ENCODE measurements at places on chromosomes 12 and 14.

GRCh38 chr12:80195074-80195726, 95.9 kb downstream of the OTOGL start:
- DNase-seq: peak; percentile 51

DNA sequence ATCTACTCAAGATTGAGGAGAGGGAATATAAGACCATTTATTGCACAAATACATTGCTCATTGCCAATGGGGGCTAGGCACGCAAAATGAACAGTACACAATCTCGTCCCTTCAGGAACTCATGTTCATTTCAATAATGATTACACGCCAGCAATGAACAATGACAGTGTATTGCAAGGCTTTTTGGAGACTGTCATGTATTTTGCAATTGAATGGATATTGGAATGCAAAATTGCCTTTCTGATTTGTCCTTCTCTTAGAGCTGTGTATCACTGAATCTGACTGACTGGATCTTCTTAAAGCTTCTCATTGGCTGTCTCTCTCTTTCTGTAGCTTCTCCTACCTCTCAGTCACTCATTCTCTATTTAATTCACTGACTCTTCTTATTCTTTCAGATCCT, 400.2 kb upstream of the DCN start:
- no peak for DNase-seq

DNA sequence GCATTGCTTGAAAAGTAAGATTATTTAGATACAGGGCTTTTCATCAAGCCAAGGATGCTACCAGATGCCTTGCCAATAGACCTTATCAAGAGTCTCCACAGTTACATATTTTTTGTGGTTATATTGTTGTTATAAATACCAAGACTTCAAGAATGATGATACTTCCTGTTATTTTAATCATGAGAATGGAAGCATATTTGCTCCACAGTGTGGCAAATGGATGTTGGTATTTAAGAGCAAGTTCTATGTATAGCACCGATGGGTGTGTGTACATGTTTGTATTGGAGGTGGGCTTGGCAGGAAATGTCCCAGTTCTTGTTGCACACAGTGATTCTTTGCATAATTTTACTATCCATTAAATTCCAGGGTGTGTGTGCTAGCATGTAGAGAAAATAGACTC, 4.4 kb upstream of the NID2 start:
- no peak for DNase-seq

GRCh38 chr14:106619606-106620005, 1093.2 kb downstream of the TMEM121 start:
- DNase-seq: no peak

GRCh38 chr14:64110802-64111201, 183.4 kb downstream of the ESR2 start:
- DNase-seq: no peak

DNA sequence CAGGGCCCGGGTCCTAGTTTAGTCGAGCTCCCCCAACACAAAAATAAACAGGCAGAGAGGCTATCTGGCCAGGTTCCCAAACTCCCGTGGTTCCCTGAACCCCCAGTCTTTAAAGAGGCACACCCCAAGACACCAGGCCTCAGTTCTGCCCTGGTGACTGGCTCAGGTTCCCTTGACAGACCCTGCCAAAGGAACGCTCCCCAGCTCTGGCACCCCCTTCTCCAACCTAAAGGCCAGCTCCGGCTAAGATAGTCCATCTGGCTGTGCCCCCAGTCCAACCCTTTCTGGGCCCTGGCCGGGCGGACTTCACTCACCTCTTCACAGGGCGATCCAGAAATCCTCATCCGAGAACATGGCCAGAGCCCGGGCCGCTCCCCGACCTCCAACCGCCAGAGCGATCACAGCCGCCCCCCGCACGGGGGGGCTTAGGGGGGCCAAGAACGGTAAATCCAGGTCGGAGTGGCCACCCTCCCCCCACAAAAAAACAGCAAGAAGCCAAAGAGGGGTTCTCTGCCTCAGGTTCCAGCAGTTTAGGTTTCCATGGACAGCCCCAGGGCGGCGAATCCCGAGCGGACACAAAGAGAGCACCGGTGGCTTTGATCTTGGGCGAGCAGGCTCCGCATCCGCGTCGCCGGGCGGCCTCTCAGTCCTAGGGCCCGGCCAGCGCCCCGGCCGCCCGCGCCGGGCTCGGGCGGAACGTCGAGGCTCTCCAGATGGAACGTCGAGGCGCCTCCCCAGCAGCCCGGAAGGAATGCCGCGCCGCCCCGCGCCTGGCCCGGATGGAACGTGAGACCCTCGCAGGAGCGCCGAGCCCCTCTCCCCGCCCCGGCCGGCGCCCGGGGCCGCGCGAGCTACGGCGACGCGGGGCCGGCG, 1.1 kb downstream of the KMT2D start:
- DNase-seq: peak; percentile 45

- peak; percentile 40 for DNase-seq
Measured at GRCh38 chr14:26820138-26820537, 222.3 kb upstream of the NOVA1 start.

DNA sequence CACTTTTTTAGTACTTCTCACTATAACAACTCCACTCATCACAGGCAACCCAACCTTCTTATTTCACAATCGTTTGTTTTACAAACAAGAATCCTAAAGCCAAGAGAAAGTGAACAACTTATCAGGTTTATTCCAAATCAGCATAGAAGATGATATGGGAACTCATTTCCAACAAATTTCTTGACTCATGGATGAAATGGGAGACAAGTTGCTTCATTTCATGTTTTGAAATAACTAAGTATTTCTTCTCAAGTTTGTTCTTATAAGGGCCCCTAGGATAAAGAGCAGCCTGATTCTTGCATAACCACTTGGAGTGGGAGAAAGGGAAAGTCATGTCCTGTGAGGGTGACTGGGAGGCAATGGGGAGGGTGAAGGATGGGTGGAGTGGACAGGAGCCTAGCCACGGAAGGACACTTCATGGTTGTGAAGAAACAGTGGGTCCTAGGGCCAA, 168.3 kb downstream of the DUSP6 start:
- no peak for DNase-seq

GRCh38 chr14:68643673-68644072, 149.2 kb downstream of the ZFP36L1 start:
- DNase-seq: no peak

GRCh38 chr14:105316968-105317510, 2.5 kb downstream of the PACS2 start:
- peak; percentile 27 for DNase-seq

DNA sequence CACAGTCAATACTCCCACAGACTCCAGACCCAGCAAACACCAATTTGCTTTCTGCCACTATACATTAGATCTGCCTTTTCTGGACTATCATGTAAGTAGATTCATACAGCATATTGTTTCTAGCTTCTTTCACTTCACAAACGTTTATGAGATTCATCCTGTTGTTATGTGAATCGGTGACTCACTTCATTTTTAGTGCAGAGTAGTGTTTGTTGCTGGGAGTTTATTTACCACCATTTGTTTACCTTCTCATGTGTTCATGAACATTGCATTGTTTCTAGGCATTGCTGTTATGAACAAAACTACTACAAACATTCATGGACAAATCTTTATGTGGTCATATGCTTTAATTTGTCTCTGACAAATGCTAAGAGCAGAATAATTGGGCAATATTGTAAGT, 807.8 kb upstream of the TMEM132C start:
- DNase-seq: no peak

DNA sequence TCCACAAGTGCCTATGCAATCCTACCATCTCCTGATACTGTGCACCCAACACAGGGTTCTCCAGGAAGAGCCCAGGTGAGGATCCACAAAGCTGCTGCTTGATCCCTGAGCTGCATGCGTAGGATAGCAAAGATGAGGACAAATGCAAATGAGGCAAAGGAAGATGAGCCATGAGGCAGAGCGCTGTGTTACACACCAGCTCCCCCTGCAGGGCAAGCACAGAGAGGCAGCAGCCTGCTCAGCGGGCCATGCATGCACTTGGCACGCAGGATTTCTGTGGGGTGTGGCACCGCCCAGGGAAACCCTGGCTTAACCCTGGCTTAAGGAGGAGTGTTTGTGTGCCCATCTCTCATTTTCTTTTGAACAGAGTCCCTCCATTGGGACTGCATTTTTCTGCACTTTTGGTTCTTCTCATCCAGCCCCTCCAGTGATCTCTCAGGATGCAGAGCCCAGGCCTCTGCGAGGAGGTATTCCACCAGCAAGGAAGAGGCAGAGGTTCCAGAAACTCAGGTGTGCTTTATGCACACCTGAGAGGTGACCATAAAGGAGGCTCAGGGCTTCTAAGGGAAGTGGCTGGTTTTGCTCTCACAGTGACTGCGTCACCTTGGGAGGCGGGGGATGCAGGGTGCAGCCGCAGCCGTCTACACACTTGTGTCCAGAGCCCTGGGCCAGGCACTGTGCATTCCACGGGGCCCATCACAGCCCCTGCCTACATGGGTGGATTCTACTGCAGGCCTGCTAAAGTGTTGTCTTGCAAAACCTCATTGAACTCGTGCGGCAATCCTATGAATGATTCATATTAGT, 973.3 kb upstream of the TMEM132C start:
- DNase-seq: peak; percentile 34

DNA sequence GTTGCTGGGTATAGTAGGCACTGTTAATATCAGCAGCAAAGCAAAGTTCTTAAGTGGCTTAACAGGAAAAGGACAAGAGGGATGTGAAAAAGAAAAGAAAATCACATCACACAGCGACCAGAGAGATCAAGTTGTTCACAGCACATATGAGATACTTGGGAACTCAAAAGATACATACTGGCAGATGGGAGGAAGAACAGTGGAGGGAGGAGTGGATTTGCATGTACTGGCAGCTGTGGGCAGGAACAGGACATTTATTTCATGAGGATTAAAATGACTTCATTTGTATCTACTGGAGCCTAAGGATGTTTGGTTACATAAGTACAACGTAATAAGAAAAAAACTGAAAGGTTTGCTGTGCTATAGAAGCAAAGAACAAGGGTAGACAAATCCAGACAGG, 136.5 kb upstream of the IFNG-AS1 start:
- DNase-seq: no peak

DNA sequence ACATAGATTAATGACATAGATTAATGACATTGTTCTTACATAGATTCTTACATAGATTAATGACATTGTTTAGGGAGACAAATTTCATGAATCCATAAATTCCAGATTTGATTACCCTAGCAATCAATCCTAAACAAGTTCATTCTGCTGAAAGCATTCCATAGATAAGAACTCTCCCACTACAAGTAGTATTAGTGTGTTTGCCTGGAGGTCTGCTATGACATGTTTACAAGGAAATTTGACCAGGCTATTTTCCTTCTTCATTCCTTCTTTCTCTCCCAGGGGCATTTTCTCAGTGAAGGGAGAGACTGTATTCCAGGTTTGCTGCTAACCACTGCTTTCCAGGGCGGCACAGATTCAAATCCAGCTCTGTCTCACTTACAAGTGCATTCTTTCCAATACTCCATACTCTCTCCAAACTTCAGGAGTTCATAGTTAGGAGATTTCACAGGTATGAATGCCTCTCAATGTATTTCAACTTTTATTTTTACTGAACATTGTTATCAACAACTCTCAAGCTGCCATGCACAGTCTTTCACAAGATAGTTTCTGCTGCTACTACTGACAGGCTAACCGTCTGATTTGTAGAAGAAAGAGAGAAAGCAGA, 134.5 kb downstream of the SLC38A1 start:
- no peak for DNase-seq

DNA sequence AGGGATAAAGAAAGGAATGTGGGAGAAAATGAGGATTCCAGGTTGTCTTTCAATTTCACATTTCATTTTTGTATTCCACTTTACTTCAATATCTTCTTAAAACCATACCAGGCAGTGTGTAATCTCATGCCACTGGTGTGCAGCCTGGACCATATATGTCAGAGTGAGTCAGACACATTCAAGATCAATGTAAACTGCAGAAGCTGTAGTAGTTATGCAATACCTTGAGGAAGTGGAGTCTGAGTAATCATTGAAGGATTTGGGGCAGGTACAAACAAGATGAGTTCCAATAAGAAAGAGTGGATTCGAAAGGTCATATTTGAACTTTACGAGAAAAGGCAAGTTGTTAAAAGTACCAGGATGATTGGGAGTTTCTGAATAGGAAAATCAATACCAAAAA, 14.1 kb downstream of the PLCZ1 start:
- no peak for DNase-seq

DNA sequence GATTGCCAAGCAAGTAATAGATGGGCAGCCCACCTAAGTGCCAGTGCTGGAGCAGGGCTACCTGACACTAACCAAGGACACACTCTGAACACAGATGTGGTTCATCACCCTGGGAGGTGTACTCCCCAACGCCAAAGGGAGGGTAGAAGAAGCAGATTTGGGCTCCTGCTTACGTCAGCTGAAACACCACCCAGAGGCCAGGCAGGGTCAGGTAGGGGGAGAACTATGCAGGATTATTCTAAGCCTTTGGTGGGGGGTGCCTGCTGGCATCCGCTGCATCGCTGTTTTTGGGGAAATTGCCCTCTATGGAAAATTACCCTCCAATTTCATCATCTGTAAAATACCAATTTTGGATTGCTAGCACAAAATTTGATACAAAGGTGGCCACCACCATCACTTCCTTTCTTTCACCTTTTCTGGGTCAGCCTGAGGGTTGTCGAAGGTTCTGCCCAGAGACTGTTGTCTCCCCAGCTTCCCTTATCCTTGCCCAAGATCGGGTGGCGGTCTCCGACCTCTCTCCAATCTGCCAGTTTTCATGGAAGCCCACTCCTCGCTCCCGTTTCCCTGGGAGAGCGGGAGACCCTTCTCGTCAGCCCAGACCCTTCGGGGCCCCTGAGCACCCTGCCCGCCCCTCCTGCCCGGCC, 535 bp downstream of the BIN2 start:
- DNase-seq: no peak

DNA sequence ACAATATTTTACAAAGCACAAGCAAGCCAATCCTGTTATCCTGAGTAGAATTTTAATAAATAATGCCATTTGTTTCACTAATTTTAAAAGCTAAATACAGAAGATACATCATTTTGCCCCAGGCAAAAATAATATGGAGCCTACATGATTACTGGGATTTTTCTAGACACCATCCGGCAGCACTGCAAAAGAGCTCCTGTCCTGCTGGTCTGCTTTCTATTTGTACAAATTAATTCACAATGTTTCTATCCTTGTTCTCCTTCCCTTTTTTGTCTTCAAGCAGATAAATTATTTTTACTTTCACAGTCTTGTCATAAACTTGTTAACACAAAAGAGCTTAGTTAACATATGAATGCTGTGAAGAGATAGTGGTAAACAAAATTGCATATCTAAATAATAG, 4.6 kb downstream of the SIX1 start:
- DNase-seq: no peak

GRCh38 chr12:93223440-93224426, 154.0 kb upstream of the NUDT4 start:
- no peak for DNase-seq

DNA sequence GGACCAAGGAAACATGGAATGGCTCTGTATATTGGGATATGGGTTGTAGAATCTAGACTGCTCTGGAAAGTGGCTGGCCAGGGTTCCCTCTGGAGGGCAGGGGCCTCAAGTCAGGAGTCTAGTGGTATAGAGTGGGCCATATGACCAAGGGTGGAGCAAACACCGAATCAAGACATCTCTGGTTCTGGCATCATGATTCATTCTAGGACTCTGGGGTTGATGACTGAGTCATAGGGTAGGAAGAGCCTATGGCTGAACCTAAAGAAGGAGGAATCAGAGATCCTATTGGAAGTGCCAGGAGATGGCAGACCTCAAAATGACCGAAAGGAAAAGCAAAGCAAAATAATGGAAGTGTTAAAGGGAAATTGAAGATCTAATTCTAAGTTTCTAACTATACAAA, 356.4 kb upstream of the PRICKLE1 start:
- no peak for DNase-seq

Data from D341Med (cell line).